ENCODE measurements at places on chromosomes 2 and 18. TPM values are rescaled to one million over a fixed set of nuclear protein-coding genes. Genes with fewer than 3 reads are reported as not detected.

MATN3 gene
- 1.7 TPM for total RNA-seq

OTOS gene
- not detected for total RNA-seq

L3MBTL4 gene
- 9.5 TPM for total RNA-seq

AQP12B gene
- not detected for total RNA-seq

POTEJ gene
- total RNA-seq = not detected

ASXL3 gene
- 0.44 TPM for total RNA-seq

ATP6V1B1 gene
- total RNA-seq = not detected

All from subcutaneous adipose tissue (tissue), 4 donors.